Cerebellar nuclear complex (tissue), 1 donor: ENCODE measurements at places on chromosomes 1 and 21.

GRCh38 chr1:62841587-62842169 lies 57.7 kb downstream of the ATG4C start:
- no peak for DNase-seq

DNA sequence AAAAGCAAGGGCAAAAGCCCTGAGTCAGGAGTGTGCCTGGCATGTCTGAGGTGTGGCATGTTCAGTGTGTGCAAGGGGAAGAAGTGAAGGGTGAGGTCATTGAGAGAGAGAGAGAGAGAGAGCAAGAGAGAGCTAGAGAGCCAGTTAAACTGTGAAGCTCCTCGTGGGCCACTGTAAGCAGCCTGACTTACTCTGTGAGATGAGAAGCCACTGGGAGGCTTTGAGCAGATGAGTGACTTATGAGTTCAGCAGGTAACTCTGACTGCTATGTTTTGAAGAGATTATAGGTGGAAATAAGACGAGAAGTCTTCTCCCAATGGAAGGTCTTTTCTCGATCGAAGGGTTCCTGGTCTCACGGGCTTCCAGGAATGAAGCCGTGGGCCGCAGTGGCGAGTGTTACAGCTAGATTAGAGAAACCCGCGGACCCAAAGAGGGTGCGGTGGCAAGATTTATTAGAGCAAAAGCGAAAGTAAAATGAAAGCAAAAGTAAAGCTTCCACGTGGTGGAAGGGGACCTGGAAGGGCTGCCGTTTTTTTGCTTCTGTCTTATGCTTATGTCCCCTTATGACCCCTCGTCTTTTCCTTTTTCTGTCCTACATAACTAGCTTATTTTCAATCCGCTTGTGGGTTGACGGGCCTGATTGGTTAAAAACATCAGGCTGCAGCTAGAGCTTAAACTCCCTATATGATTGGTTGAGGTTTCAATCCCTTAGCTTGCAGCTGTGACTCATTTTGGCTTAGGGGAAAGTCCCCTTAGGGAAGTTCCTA lies 323.1 kb upstream of the FAM78B start:
- DNase-seq = no peak

GRCh38 chr1:77413541-77414335 lies 131.9 kb downstream of the AK5 start:
- no peak for DNase-seq

- no peak for DNase-seq
Measured at GRCh38 chr1:179025975-179026812, 500 bp downstream of the FAM20B start.

GRCh38 chr1:108575375-108575774 lies 15.5 kb downstream of the EEIG2 start:
- no peak for DNase-seq

DNA sequence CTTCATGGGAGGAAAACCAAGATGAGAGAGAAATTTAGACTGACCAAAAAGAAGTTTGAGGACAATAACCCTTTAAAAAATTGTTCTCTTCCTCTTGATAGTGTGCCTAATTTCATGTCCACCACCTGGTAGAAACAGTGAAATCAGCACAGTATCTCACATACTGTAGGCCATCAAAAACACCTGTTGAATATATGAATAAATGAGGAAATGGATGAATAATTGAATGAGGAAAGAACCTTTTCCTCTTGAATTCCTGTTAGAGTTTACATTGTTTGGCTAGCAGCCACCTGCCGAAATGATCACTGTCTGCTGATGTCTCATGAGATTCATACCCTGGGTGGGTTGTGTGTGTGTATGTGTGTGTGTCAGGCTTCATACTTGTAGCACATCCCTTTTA lies 198.7 kb upstream of the PBX1 start:
- DNase-seq = no peak

DNA sequence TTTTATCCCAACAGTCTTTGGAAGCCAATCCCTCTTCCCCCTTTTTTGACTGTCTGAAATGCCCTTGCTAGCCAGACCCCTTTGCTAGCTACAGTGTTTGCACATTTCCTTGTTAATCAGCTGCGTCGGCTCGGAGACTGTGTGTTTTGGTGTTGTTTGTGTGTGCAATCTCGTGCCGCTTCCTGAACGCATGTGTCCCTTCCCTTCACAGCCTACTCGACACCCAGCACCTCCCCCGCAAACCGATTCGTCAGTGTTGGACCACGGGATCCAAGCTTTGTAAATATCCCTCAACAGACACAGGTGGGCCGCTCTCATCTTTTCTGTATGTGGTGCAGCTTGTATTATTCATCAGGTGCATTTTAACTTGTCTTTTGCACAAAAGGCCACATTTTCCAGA lies 298.7 kb downstream of the TM2D1 start:
- no peak for DNase-seq

DNA sequence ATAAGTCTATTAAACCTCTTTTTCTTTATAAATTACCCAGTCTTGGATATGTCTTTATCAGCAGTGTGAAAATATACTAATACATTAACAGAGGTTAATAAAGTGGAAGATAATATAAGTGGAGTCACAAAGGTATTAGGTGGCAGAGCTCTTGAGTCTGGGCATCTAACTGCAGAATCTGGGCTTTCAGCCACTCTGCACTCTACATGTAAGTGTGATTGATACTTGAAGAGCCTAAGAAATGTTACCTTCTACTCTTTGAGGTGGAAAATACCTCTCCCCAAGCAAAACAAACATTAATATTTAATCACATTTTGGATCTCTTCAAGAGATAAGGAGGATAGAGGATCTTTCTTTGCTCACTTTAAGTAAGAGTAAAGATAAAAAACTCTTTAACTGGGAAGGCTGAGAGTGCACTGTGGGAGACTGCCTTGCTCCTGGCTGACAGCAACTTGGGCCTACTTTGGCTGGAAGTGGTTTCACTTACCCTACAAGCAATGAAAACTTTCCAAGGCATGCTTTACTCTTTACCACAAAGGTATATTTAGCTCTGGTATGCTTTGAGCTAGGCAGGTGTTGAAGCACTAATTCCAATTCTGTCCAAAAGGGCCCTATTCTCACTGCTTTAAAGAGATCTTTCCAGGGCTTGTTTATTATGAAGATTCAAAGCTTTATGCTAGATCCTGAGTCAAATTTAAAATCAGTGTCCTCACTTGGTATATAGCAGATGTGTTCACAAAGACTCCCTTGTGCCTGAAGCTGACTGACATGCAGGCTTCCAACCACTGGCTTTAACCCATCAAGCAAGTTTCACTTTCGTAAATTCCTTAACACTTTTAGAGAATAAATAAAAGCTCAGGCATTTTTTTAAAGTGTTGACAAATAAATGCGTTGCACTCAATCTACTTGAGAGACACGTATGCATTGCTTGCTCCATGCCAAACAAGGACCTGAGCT lies 245.3 kb upstream of the ZP4 start:
- no peak for DNase-seq

DNA sequence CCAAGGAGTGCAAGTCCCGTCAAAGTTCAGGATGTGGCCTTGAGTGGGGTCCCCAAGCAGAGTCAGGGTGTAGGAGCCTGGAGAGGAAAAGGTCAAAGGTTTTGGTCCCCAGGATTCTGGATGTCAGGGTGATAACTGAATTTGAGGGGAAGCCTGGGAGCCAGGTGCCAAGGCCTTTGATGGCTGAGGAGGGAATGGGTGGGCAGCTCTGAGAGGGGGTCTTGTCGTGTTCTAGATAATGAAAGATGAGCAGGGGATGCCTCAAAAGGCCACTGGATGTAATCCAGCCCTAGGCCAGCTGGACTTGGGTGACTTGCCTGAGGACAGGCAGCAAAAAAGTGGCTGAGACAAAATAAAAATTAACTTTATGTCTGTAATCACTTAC lies 27.5 kb upstream of the KCNA2 start:
- no peak for DNase-seq

DNA sequence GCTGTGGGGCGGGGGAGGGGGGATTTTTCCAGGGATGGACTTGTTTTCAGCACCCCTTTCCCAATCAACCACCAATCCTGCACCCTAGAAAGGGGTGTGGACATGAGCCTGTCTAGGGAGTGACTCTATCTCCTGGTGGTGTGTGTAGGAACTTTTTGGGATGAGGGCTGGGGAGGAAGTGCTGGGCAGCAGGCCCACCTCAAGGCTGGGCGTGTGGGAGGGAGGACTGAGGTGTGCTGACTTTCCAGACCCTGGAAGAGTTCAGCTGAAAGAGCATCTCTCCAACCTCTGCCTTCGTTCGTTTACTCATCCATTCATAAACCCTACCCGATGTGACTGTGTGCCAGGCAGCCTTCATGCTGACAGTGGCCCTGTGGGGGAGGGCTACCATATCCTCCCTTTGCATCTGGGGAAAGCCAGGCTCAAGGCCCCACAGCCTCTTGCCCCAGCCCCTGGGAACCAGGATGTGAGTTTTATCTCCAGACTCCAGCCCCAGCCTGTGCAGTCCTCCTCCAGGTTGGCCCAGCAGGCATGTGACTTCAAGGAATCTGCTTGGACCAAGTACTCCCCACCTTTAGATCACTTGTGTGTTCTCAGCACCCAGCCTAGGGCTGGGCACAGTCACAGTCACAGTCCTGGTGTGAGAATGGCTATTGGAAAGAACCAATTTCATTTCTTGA lies 6.7 kb downstream of the KNCN start:
- DNase-seq = no peak

DNA sequence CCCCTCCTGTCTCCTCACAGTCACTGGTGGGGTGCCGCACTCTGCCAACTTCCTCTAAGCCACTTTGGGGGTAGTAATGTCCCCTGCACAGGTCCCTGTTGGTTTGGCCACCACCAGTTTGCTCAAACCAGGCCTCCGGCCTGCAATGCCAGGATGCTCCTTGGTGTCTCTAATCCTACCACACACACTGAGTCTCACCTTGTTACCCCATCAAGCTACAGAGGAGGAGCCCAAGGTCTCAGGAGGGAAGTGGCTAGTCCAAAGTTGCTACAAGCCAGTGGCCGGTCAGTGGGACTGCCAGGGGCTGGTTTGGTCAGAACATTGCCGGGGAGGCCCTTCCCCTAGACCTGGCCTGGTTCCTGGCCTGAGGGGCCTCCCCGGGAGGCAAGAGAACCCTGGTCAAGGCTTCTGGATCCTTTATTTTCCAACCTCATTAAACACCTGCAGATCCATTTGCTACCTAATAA lies 21.5 kb upstream of the LRP8 start:
- DNase-seq = no peak

DNA sequence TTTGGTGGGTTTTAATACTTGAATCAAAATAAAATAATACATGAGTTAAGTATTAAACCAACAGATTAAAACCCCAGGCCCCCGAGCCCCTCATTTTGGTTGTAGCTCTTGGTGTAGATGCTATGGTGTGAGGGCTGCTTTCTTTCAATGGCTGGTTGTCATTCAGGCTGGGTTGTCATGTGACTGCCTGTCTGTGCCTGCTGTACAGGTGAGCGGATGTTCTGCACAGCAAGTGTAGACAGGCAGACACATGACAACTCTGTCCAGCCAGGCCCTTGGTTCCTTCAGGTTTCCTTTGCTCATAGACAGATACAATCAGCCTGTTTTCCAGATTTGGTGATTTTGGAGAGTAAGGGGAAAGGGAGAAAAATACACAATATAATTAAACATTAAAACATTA lies 281.9 kb upstream of the C1orf105 start:
- no peak for DNase-seq

DNA sequence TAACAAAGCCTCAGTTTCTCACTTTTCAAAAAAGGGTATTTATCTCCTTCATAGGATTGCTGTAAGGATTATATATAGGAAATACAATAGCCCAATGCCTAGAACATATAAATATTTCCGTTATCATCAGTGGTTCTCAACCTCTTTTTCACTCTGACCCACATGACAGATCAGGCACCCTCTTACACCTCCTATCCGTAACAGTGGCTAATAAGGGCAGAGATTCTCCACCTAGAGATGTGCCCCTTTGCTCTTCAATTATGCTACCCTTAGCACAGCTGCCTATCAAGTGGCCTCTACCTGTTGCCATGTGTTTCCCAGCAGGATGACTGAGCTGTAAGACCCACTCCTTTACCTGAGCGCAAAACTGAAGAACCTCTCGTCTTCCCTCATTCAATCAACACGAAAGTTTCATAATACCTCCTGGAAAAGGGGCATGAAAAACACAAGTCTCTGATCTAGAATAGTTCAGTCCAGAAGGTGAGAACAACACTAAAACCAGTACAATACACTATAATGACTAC lies 10.5 kb downstream of the PUM1 start:
- DNase-seq = no peak

- no peak for DNase-seq
Measured at GRCh38 chr1:115337633-115338456, at the start of gene NGF. NGF (minus strand) TSS chr1:115338249; CDS start chr1:115286795, 51,454 bp downstream.

- no peak for DNase-seq
Measured at GRCh38 chr21:33993286-33994231, 78.0 kb upstream of the ATP5PO start.

GRCh38 chr1:216181590-216181989 lies 241.7 kb downstream of the USH2A start:
- no peak for DNase-seq

GRCh38 chr1:201014816-201015200 lies 8.7 kb downstream of the KIF21B start:
- DNase-seq = no peak

GRCh38 chr21:36713746-36714145 lies 14.8 kb downstream of the SIM2 start:
- no peak for DNase-seq

DNA sequence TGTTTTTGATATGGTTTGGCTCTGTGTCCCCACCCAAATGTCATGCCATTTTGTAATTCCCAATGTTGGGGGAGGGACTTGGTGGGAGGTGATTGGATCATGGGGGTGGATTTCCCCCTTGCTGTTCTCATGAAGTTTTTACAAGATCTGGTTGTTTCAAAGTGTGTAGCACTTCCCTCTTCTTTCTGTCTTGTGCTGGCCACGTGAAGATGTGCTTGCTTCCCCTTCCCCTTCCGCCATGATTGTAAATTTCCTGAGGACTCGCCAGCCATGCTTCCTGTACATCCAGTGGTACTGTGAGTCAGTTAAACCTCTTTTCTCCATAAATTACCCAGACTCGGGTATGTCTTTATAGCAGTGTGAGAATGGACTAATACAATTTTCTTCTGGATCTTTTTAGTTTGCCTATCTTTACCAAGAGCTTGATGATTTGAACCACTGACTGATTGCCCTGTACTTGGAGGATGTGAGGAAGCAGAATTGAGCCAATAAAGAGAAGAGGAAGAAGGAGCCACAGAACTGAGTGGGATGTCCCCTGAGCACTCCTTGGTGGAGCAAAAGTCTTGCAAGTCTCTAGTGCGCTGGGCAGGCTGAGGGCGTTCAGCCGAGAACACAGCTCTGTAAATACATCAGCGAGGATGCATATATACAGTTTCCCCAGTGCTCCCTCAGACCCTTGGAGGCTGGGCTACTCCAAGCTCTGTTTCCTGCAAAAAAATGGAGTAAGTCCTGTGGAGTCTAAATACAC lies 102.6 kb downstream of the CYYR1 start:
- no peak for DNase-seq

DNA sequence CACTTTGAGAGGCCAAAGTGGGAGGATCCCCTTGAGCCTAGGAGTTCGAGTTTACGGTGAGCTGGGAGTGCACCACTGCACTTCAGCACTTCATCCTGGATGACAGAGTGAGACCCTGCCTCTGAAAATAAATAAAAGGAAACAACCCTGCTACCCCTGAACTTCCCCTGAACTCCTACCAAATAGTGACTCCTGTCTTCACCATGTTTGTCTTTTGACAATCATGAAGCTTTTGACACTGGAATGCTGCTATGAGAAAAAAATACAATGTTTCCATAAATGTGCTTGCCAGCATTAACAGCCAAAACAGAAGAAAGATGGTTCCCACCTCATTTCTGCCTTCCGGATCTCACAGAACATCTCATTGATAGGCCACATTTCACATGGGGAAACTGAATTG lies 10.4 kb downstream of the ZBTB8A start:
- DNase-seq = no peak

GRCh38 chr1:246725191-246725590 lies 982 bp downstream of the SCCPDH start:
- DNase-seq = no peak

GRCh38 chr1:223775054-223775453 lies 62.7 kb downstream of the CAPN2 start:
- DNase-seq = no peak
